BJ (cell line): ENCODE measurements at places on chromosomes 4 and X. TPM values are rescaled to one million over a fixed set of nuclear protein-coding genes. Genes with fewer than 3 reads are reported as not detected.

GRCh38 chr4:38935391-38936073, 67.9 kb downstream of the FAM114A1 start:
- DNase-seq: peak; percentile 98

- no peak for DNase-seq
These were observed 29.8 kb downstream of the SAGE1 start for GRCh38 chrX:135923353-135923752.

DNA sequence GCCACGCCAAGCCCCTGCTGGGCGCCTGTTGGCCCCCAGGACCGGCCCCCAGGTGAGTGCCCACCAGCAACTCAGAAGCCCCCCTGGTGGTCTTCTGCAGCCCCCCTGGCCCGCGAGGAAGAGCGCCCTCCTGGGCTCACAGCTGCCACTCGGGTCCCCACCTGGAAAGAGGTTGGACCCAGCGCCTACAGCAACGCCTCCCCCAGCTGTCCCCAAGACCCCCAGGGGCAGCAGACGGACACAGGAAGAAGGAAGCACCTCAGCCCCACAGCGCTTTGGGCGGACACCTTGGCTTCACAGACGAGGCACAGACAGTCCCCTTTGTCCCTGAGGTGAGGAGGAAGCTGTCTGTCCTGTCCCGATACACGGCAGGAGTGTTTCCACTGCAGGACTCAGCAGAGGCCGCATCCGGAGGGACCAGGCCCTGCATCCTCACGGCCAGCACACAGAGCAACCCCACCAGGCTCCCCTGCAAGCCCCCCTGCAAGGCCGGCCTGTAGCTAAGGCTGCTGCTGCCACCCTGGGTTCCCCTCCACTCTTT, 115.6 kb upstream of the NKX1-1 start:
- no peak for DNase-seq

DNA sequence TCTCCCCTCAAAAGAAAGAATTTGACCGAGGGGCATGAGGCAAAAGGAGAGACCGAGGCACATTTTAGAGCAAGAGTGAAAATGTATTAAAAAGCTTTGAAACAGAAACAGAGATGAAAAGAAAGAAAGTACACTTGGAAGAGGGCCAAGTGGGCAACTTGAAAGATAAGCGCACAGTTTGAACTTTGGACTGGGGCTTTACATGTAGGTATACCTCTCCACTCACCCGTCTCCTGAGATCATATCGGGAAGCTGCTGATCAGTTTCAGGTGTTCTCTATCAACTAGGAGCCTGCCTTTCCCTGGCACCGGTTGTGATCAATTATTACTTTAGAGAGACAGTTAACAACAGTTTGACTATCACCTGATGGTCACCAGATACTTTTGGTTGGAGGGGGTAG, 2666.5 kb downstream of the ARAP2 start:
- no peak for DNase-seq

GRCh38 chr4:184782731-184783373, 42.9 kb downstream of the ACSL1 start:
- DNase-seq: no peak

DNA sequence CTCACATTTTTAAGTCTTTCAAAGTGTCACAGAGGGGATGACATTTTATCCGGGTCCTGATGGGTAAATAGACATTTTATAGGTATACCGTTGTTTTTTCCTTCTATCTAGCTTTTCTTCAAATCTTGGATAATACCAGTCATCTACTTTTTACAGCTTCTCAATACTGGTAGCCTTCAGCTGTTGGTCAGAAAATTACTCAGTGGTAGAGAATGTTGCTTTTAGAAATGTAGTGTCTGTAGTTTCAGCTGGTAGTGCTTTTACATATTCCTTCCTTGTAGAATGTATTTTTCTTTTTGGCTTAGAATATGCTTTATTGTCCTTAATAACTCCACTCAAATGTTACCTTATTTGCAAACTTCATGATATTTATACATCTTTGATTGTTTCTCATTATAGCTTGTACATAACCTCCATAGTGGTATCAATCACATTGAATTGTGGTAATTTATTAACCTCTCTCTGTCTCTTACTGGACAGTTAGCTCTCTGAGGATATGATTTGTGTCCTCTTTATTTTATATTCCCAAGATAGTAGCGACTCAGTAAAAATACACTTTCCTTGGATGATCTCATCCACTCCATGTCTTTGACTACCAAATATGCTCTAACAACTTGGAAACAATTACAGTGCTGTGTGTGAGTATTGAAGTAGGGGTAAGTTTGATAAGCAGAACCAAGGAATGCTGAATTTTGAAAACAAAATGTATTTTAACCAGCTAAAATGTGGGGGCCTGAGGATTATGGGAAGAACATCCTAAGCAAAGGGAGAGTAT, 53.8 kb downstream of the RAP1GDS1 start:
- DNase-seq: no peak

DNA sequence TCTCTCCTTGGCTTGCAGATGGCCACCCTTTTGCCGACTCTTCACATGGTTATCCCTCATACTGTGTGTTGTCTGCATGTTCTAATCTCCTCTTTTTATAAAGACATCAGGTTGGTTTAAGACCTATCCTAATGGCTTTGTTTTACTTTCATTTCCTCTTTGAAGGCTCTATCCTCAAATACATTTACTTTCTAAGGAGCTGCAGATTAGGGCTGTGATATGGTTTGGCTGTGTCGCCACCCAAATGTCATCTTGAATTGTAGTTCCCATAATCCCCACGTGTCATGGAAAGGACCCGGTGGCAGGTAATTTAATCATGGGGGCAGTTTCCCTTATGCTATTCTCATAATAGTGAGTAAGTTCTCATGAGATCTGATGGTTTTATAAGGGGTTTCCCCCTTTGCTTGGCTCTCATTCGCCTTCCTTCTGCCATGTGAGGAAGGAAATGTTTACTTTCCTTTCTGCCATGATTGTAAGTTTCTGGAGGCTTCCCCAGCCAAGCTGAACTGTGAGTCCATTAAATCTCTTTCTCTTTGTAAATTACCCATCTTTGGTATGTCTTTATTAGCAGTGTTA, 204.5 kb downstream of the RELL1 start:
- DNase-seq: no peak

- no peak for DNase-seq
These were observed 12.8 kb downstream of the CYP4V2 start for GRCh38 chr4:186204103-186204559.

DNA sequence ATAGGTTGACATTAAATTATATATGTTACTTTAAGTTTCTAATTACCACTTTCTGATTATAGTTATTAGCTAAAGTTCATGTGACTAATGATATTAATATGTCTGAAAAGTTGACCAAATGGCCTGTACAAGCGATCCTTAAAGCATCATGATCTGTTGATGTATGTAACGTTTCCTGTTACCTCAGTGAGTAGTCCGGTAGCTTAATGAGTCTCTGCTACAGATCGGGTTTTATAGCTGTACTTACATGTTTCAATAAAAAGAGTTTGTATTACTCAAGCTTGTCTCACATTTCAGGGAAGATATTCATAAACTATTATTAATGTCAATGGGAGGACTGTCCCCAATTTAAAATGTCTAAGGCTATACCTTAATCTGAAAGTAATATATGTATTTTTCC, 246.3 kb downstream of the PPP3CA start:
- DNase-seq: no peak

- DNase-seq: no peak
These were observed 525 bp upstream of the CISD2 start for GRCh38 chr4:102868153-102868780.

GRCh38 chrX:119201570-119201969, 34.5 kb upstream of the PGRMC1 start:
- no peak for DNase-seq

DNA sequence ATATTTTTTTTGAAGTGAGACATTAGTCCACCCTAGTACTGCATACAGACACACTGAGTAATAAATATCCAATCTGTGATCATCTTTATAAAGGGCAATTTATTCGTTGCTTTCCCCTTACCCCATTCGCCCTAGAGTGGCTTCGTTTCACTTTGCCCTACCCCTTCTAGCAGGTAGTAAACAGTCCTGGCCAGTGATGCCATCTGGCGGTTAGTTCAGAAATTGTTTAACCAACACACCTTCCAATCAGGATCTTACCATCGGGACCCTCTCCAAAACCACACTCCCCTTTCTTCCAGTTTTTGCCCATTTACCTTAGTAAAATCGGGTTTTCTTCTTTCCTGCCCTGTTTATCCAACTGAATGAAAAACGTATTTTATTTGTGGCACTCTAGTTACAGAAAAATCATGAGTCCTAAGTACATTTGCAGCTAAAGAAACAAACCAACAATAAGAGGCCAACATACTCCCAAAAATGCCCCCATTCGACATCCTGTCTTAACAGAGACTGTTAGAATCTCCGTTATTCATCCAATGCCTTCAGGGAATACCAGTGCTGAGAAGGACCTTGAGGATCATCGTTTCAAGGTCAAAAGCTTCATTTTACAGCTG, 2.2 kb downstream of the PPA2 start:
- DNase-seq: no peak

DNA sequence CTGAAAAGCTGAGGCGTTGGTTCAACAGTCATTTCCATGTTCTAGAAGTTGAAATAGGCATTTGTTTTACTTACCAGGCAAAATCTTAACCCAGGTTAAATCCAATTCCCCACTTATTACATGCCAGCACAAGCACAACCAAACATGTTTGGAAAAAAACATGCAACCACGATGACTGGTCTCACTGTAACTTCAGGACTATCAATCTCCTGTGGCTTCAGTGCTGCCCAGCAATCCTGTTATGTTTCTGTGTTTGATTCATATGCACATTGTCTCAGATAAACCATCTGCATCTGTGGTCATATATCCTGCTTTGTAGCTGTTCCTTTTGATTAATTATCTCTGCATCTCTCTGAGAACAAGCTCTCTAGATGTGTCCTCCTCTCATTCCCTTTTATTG, 28.3 kb downstream of the PRDM8 start:
- DNase-seq: no peak

GRCh38 chrX:103556963-103557612, 28.2 kb upstream of the TCEAL4 start:
- DNase-seq: no peak

- DNase-seq: no peak
These were observed 175.0 kb upstream of the UGT8 start for GRCh38 chr4:114423582-114423981.

GRCh38 chr4:11155208-11155867, 273.4 kb downstream of the HS3ST1 start:
- DNase-seq: no peak

DNA sequence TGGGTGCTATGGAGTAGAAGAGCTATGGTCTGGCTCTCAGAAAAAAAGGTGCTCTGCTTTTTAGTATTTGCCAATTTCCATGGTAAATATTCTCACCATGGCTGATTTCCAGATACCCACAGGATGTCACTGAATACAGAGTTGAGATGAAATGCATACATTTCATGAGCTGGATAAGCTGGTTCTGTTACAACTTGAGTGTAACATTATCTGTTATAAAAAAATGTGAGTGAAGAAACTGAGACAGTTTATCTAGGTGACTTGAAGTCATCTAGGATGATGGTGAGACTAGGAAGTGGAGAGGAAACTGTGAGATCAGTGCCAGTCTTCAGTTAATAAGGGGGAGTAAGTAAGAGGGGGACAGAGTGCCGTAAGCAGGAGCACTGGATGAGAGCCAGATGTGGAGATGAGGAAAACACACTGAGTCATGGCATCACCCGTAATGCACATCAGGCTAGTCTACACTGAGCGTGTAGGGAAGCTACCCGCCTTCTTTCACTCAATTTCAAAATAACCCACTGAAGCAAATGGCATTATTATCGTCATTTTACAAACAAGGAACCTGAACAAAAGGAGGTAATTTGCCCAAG, 5.0 kb downstream of the HPSE start:
- no peak for DNase-seq

- peak; percentile 9 for DNase-seq
These were observed 1306.6 kb upstream of the PABPC4L start for GRCh38 chr4:135508006-135508714.

- no peak for DNase-seq
These were observed 115.2 kb downstream of the FAM53A start for GRCh38 chr4:1568855-1569460.

DNA sequence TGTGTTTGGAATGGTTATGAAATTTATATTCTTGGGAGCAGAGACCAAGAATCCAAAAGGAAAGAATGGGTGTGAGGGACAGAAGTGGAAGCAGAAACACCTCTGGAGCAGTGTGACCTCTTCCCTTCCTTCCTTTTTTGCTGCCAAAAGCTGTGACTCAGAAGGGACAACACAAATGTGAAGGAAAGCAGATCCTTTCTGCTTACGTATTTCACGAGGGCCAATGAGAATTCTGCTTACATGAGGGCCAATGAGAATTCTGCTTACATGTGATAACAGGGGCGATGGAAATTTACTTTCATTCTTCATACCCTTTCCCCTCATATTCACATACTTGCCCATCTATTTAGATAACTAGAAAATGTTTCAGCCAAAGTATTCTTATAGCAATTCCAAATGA, 404.6 kb downstream of the PRDM5 start:
- DNase-seq: peak; percentile 53

- DNase-seq: no peak
These were observed 20.5 kb downstream of the PSMD10 start for GRCh38 chrX:108070891-108071290.

DNA sequence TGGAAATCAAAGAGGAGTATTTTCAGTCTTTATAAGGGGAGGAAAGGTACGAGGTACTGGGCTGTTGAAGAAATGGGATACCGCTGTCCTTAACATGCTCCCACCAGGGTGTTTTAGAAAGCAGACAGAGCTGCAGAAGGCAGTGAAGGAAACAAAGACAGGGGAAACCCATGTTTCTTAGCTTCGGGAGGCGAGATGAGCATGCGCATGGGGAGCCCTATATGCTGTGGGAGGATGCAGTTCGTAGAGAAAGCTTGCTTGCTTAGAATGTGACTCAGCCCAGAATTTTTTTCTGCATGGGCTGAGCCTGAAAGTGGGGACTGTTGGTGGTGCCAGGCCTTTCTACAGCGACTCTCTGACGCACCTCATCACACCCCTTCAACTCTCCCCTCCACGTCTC, 28.8 kb upstream of the SCOC start:
- no peak for DNase-seq

DNA sequence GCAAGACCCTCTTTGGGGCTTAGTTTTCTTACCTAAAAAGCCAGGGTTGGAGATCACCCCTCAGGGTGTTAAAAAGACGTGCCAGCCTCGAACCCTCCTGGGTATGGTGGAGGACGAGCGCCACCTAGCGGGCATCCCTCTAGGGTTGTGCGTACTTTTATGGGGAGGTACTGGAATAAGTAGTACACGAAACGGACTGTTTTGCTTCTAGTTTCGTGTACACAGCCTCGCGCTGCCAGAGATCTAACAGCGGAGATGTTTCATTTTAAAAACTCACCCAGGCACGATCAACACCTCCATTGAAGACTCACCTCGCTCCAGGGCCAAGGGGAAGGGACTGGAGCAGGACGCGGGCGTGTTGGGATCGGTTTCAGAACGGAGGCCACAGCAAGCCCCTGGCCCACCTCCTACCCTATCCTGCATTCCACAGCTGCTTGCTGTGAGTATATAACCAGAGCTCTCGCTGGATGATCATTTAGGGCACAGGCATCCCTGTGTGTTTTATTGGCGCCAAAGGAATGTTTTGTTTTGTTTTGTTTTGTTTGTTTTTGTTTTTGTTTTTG, 4.8 kb upstream of the NKX3-2 start:
- DNase-seq: no peak

- no peak for DNase-seq
These were observed 192.3 kb downstream of the FBXO8 start for GRCh38 chr4:174091130-174091529.

GPR143 gene
- polyA plus RNA-seq: not detected in 2 replicates

LGI2 gene
- polyA plus RNA-seq: 0.01 TPM in 2 replicates

SPANXN3 gene
- polyA plus RNA-seq: not detected in 2 replicates

ALAS2 gene
- not detected in 2 replicates for polyA plus RNA-seq

TLR3 gene
- 0.44 and 0.98 TPM in 2 replicates for polyA plus RNA-seq

TRIM61 gene
- polyA plus RNA-seq: 1.0 and 1.3 TPM in 2 replicates
